ENCODE measurements at places on chromosomes 6 and 20.

DNA sequence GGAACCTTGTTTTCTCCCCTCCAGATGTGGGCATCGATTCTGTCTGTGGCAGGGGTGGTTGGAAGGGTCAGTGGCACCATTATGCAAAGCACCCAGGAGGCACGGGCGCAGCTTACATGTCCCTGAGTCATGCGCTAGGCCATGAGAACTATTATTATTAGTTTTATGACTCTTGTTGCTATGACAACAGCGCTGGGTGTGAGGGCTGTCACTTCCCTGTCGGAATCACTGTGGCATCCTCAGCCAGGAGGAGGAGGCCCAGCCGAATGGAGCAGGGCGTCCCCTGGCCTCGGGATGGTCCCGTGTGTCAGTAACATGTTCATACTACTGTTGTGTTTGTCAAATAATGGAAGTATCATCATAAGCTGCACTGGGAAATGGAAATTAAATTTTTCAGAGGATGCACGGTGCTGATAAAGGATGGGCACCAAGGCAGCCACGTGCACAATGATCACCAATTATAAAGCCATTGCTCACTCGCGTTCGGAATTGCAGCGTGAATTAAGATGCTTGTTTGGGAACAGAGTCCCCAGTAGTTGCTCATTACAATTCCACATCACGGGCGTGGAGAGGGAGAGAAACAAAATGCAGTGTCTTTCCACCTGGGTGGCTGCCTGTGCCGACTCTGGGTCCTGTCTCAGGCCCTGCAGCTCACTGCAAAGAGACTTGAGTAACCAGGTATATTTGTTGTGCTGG is 247.9 kb downstream of the CDH4 start:
- no peak for DNase-seq

- DNase-seq = no peak
Observed at GRCh38 chr6:57301757-57302156, 15.7 kb upstream of the PRIM2 start.

- DNase-seq = peak; percentile 55
Observed at GRCh38 chr6:37134396-37135191, 35.4 kb upstream of the PIM1 start.

- no peak for DNase-seq
Observed at GRCh38 chr20:57394121-57395082, 3.2 kb downstream of the RBM38 start.

DNA sequence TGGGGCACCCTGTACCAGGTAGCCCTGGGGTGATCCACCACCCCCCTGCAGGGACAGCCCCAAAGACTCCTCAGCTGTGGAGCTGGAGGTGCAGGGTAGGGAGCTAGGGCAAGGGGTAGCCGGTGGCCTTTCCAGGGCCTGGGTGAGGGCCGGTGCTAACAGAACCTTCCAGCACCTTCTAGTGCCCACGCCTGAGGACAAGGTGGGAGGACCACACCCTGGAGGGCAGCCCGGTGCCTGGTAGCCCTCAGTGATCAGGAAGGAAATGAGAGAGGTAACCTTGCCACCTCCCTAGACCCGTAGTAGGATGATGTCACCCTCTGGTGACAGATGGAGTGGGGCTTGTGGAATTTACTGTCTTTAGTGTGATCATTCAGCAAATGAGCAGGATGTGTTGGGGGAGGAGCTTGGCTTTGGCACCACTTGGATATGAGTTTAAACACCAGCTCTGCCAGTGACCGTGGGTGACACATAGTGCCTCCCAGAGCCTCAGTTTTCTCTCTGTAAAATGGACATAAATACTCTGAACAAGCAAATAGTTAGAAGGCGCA is 187.7 kb downstream of the NFATC2 start:
- no peak for DNase-seq

DNA sequence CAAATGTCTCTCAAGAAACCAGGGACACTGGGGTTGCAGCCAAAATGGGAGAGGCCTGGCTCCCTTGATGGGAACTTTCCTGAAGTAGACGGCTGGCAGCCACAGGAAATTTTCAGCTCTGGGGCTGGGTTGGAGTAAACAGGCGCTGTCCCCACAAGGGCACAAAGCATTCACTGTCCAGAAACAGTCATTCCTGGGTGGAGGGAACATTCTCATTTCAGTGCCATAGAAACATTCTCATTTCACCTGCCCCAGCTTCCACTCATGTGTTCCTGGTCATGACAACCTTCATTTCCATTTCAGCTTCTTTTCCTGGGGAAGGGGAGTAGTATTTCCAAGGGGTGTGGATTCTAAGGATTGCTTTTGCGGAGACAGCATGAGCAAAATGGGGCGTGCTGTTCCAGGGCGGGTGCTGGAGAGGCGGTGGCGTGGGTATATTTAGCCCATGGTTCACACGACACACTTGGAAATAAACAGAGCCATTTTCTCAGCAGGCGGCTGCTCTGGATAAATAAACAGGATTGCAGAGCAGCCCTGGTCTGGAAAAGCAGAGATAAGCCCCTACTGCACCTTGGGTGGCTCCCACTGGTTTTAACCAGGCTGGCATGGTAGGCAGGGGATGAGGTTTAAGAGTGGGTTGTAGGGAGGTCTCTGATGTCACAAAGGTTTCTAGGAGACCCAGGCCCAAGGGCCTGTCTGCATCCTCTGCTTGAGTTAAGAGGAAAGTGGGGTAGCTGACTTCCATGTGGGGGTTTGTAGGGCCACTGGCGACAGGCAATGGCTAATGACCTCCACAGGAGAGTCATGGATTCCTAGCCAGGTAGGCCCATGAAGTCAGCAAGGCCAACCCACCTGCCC is 32.9 kb downstream of the COX4I2 start:
- DNase-seq = no peak

- DNase-seq = no peak
Observed at GRCh38 chr6:1643830-1644445, 34.2 kb downstream of the FOXC1 start.

DNA sequence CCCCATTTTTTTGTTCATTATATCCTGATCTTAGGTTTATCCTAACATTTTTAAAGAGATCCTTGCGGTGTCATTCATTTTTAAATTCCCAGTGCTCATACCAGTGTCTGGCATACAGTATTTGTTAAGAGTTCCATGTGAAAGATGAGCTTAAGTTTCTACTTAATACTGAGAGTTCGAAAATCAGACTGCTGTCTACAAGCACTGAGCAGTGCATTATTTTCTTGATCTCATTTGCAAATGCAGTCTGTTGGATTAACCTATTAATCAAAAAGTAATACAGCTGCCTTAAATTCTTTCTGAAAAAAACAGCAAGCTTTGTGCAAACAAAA is 663 bp downstream of the COQ3 start:
- DNase-seq = no peak

DNA sequence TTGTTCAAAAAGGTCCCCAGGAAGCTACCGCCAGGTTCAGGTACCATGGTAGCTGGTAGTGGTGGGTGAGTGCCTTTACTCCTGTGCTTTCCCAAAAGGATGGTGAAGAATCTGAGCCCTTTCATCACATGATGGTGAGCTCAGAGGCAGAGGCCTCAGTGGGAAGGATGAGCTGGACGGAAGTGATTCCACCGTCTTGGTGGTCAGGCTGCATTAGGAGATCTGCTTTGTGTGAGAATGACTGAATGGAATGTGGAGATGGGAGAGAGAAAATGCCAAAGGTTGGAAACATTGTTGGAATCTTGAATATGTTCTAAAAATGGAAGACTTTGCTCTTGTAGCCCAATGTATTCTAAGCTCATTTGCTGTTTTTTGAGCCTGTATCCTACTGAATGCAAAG is 108.1 kb upstream of the SCP2D1 start:
- DNase-seq = no peak

- no peak for DNase-seq
Observed at GRCh38 chr20:56983813-56984212, 282.6 kb downstream of the BMP7 start.

GRCh38 chr6:10481101-10481500 is 40.0 kb upstream of the GCNT2 start:
- no peak for DNase-seq

DNA sequence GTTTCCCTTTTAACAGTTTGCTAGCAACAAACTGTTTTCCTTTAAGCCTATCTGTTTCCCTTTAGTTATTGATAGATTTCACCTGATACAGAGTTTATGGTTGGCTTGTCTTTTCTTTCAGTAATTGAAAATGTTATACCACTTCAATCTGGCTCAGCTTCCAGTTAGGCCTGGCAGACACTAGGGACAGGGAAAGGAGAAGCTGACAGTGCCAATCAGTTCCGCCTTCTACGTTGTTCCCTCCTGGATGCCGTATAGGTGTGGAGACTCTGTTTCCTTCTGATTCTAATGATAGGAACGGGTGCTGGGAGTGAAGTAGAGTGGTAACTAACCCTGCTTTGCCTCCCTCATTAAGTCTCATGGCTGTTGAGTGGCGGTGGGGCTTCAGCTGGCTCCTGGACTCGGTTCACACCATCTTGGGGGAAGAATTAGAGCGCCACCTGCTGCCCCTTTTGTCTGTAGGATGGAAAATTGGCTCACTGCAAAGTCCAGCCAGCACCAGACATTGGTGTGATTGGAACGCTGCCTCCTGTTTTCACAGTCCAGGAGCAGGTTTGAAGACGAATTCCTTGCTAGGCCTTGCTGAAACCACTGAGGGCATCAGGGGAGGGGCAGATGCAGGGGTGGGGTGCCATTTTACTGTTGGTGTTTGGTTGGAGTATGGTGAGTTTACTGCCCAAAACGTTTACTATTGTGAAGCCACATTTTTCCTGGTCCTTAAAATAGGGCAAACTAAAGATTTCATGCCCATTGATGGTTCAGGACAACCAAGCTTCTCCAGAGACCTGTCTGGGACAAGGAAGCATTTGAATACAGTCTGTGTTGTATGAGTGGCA is 1729.5 kb downstream of the GRIK2 start:
- no peak for DNase-seq

GRCh38 chr6:23524548-23524947 is 601.5 kb upstream of the NRSN1 start:
- no peak for DNase-seq

DNA sequence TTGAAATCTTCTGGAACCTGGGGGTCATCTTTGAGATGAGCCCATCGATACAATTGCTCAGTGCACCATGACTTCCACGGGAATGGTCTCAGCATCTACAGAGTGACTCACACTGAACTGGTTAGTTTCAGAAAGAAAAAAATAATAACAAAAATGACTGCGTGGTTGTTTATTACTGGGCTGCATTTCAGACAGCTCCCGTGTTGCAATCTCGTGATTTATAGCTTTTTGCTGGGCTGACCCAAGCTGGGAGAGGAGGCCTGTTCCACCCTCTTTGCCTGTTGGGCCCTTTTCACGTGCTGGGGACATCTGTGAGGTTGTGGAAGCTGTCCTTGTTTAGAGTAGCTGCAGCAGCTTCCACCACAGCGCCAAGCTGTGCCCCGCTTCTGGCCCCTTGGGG is 225.5 kb downstream of the BMP7 start:
- DNase-seq = no peak

GRCh38 chr6:16903470-16903869 is 142.2 kb upstream of the ATXN1 start:
- DNase-seq = no peak

- peak; percentile 32 for DNase-seq
Observed at GRCh38 chr6:32982084-32982701, 13.8 kb downstream of the BRD2 start.

GRCh38 chr6:124769811-124770544 is 192.3 kb upstream of the RNF217 start:
- no peak for DNase-seq

- DNase-seq = no peak
Observed at GRCh38 chr6:93550551-93551276, 131.4 kb upstream of the EPHA7 start.

DNA sequence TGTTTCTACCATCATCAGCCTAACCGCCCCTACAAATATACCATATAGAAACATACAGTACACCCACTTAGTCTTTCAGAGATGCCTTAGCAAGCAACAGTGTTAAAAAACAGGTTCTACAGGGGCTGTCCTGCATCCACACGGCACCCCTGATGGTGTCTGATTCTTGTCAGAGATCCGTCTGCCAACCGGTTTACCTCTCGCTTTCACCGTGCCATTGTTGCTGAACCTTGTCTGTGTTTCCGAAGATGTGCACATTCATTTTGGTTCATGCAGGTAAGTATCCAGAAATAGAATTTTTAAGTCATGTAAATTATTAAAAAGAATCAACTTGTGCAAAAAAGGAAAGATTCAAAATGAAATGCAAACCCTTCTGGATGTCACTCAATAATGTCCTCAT is 52.9 kb downstream of the EPHA7 start:
- no peak for DNase-seq

GRCh38 chr6:33161354-33162331 is 30.6 kb downstream of the COL11A2 start:
- peak; percentile 85 for DNase-seq

- peak; percentile 86 for DNase-seq
Observed at GRCh38 chr6:41545703-41546474, at the start of gene FOXP4. TSS of gene FOXP4 (plus strand) at chr6:41546381. CDS start at chr6:41565761, 19,380 bp downstream.

GRCh38 chr20:10113746-10114145 is 79.0 kb downstream of the ANKEF1 start:
- DNase-seq = no peak

DNA sequence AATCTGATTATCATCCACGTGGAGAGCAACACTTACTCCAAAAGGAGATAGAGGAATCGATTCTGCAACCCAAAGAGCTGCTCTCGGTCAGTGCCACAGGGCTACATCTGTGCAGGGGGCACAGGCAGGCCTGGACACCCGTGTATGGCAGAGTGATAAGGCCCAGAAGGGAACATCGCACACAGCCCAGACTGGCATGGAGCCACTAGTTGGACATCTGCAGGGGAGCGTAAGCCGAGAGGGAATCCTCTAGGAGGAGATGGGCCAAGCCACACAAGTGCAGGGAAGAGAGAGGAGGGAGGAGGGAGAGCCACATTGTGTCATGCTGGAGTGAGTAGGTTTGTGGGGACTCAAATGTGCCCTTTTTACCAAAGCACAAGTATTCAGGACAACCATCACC is 50.4 kb upstream of the ENTPD6 start:
- no peak for DNase-seq

GRCh38 chr6:30175765-30176164 is 12.4 kb downstream of the TRIM15 start:
- DNase-seq = no peak

DNA sequence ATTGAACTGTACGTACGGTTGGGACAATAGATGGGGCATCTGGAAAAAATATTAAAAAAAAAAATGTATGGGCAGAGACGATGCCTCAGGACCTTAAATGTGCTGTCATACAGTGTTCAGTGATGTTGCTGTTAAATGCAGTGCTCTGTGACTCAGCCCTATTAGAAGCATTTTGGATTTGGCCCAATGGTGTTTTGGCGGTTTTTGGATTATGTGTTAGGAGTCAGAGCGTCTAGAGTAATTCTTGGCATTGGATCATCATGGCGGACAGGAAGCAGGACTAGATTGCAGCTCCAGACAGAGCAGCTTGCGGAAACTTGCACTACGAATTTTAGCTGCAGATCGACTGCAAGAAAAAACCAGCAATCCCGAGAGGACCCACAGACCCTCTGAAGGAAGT is 280.0 kb downstream of the SOX4 start:
- no peak for DNase-seq

DNA sequence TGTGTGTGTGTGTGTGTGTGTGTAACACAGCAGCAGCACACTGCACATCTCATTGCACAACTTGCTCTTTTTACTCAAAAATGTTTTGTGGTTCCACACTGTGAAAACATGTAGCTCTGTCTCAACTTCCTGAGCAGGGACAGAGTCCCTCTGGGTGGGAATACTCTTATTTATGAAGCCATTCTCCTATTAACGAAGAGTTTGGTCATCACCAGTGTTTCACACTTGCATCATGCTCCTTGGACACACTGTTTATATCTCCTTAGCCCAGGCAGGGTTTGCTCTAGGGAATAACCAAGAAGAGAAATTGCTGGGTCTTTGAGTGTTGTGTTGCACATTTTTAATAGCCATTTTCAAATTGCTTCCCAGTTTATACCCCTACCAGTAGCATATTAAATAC is 53.6 kb downstream of the ZNF831 start:
- DNase-seq = no peak

GRCh38 chr6:166775923-166776220 is 148.8 kb upstream of the RPS6KA2 start:
- no peak for DNase-seq

Measured in CD4-positive, alpha-beta T cell treated with Interleukin-1 beta for 1 hour (primary cell).